Esophagus squamous epithelium (tissue), 5 donors: ENCODE measurements at places on chromosomes 3 and 15.

GRCh38 chr3:5258526-5258925 is 71.0 kb downstream of the EDEM1 start:
- DNase-seq = no peak

GRCh38 chr15:83713242-83713641 is 59.3 kb downstream of the ADAMTSL3 start:
- no peak for DNase-seq

DNA sequence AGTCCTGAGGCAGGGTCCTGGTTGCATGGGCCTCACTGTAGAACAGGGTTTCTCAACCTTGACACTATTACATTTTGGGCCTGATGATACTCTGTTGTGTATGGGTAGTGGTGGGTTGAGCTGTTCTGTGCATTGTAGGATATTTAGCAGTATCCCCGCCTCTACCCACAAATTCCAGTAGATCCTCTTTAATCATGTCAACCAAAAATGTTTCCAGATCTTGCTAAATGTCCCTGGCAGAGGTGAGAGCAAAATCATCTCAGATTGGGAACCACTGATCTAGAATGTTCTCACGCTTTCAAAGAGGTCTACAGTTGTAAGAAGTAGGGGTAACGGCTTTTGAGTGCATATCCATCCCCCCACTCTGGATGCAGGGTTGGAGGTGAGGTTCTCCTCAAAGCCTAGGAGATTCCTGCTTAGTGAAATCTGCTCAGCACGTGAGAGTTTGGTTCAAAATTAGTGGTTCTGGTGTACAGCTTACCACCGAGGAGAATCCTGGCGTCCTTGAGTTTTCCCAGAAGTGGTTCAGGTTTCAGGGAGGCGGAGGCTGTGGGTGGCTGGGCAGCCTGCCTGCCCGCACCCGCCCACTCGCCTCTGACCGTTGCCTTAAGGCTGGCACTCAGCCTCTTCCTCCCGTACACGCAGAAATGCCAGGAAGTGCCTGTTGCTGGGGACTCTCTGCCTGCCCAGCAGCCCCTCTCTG is 5.3 kb downstream of the ACVR2B start:
- DNase-seq = no peak

- no peak for DNase-seq
Measured at GRCh38 chr3:184337399-184337714, at the start of gene FAM131A. FAM131A (plus strand) TSS chr3:184337600; CDS start chr3:184337631, 31 bp downstream.

DNA sequence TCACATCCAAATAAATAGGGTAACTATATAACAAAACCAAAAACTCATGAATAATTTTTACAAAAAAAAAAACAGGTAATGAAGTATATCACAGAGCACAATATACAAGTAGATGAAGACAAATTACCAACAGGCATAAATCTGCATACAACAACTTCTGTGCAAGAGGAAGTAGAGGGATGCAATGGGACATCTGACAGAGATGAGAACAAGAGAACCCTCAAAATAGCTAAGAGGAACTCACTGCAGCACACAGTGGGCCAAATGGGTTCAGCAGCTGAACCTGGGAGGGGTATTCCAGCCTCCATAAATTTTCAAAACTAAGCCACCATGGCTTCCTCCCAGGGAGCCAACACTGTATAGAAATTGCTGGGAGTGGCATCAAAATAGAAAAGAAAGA is 9.6 kb upstream of the BTLA start:
- DNase-seq = no peak

- DNase-seq = no peak
Measured at GRCh38 chr15:67501836-67502461, 19.0 kb upstream of the C15orf61 start.
